ENCODE measurements at places on chromosomes 2 and 18. TPM values are rescaled to one million over a fixed set of nuclear protein-coding genes. Genes with fewer than 3 reads are reported as not detected.

- H3K36me3 ChIP-seq = no peaks in the 10 kb centered on the region
- no peak overlapping the region for H3K4me3 ChIP-seq
- H3K4me1 ChIP-seq = peaks cover 33% of the 10 kb centered on the region
- no peak for DNase-seq
Measured at GRCh38 chr2:218290316-218291261, 1.7 kb downstream of the TMBIM1 start.

Gene CCDC121
- total RNA-seq = 4.2 TPM

Gene LRRC30
- total RNA-seq = not detected

DNA sequence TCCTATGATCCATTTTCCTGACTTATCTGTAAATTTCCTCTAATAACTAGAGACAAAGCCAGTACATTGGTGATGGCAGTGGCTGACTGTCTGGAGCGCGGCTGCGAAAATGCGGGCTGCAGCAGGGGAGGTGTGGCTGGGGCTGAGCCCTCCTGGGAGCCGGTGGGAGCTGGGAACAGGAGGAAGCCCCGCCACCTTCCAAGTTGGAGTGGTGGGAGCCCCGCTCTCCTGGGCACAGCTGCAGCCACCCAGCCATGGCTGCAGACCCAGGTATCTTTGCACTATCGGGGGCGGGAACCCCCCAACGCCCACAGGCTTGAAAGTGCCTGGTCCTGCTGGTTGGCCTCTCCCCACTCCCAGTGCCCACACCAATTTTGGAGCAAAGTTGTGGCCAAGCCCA lies 633.0 kb upstream of the TMEFF2 start:
- H3K36me3 ChIP-seq = no peaks in the 10 kb centered on the region
- H3K27ac ChIP-seq = no peak overlapping the region
- no peak for DNase-seq
- H3K4me3 ChIP-seq = no peak overlapping the region
- H3K27me3 ChIP-seq = no peaks in the 10 kb centered on the region
- H3K4me1 ChIP-seq = no peaks in the 10 kb centered on the region

Gene SALL3
- 1.6 TPM for total RNA-seq

DNA sequence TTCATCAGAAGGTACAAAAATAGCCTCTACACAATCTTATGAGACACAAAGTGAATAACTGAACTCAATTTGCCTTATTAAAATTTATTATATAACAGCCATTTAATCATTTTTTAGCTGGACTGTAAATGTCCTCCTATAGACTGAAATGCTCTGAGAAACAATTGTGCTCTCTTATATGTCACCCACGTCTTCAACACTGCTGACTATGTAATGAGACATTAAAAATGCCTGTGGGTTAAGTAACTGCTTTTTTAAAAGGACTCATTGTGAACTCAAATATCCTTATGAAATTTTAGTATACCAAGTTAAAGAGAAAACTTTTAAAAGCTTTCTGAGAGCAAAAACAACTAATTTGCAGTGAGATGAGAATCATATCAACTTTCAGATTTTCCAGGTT lies 10.4 kb upstream of the GALNT1 start:
- DNase-seq = no peak
- H3K4me1 ChIP-seq = no peaks in the 10 kb centered on the region
- H3K36me3 ChIP-seq = no peaks in the 10 kb centered on the region

DNA sequence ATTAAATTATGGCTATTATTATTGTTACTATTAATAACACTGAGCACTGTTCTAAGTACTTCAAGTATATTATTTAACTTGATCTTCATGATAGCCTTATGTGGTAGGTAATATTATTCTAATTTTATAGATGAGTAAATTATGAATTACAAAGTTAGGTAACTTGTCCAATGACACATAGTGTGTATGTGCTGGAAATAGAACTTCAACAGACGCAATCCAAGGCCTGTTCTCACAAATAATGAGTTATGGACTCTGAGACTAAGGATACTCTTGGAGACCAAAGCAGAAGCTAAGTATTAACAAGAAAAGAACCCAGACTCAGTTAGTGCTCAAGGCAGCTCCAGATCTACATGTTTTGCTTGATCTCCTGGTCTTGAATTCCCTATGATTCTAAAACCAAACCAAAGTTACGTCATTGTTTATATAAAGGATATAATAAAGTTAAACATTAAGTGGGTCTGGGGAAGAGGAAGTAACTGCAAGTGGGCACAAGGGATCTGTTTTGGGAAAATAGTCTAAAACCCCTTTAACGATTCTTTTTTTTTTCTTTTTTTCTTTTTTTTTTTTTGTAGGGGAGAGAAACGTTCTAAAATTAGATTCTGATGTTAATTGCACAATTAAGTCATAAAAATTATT lies 211.3 kb downstream of the ERBB4 start:
- H3K4me1 ChIP-seq = peaks cover 9% of the 10 kb centered on the region
- no peak for DNase-seq
- no peak overlapping the region for H3K27ac ChIP-seq

- H3K36me3 ChIP-seq = no peaks in the 10 kb centered on the region
- H3K27ac ChIP-seq = no peak overlapping the region
- no peak for DNase-seq
- H3K4me1 ChIP-seq = no peaks in the 10 kb centered on the region
- H3K4me3 ChIP-seq = no peak overlapping the region
- H3K27me3 ChIP-seq = no peaks in the 10 kb centered on the region
Measured at GRCh38 chr2:211026109-211026508, 469.7 kb downstream of the CPS1 start.

Gene CABYR
- 0.99 TPM for total RNA-seq

- no peaks in the 10 kb centered on the region for H3K36me3 ChIP-seq
- H3K4me3 ChIP-seq = no peak overlapping the region
- no peaks in the 10 kb centered on the region for H3K27me3 ChIP-seq
- H3K4me1 ChIP-seq = no peaks in the 10 kb centered on the region
Measured at GRCh38 chr2:142863485-142863961, 13.9 kb upstream of the KYNU start.

Data from cardiac muscle cell (in vitro differentiated cells and primary cell).